Breast epithelium (tissue), 4 donors: ENCODE measurements at places on chromosomes 2 and 18.

DNA sequence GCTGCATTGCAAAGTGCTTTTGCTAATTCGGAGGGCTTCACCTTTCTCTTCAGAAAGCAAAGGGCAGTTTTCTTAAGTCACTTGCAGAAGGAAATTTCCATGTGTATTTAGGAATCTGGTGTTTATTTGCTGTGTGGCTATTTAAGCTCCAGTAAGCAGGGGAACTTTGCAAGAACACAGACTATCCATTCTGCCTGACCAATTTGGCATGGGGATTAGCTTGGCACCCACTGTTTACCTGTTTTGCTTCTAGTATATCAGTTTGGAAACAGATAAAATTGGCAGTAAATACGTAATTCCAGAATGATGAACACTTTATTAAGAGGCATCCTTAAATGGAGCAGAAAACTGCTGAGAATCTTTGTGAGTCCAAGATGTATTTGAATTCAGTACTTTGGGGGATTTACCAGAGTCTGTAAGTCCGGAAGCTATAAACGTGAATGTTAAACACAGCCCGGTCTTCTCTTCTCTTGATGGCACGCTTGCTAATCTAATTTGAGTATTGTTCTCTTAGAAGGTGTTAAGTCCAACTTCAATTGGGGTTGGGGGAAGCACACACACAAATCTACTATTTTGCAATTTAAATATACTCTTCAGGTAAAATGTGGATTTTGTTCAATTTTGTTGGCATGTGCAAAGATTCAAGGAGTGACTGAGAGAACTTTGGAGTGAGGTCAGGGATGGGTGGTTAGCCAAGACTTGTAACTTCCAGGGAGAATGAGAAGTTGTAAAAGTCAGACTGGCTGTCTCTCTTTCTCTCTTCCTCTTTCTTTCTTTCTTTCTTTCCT, 650 bp downstream of the ACKR3 start:
- no peak for DNase-seq

DNA sequence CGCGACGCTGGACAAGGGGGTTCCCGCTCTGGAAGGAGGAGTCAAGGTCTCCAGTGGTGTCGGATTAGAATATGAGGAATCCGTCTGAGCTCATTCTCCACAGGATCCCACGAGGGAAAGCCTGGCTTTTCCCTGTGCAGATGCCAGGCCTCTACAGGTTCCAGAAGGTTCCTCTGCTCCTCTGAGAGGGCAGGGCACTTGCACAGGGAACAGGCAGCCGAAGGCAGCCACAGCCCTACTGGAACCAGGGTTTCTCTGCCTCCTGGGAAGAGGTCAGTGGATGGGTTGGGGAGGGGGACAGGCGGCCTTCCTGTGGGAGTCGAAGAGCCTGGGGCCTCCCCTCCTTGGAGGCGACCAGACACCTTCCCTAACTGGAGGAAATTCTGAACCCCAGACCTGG, 1.7 kb upstream of the AQP12A start:
- DNase-seq: no peak

GRCh38 chr2:122565364-122565763, 809.9 kb downstream of the TSN start:
- DNase-seq: no peak

GRCh38 chr2:241482126-241482955, 26.0 kb downstream of the STK25 start:
- no peak for DNase-seq

GRCh38 chr2:47038656-47039488, 116.2 kb downstream of the STPG4 start:
- no peak for DNase-seq

- no peak for DNase-seq
Measured at GRCh38 chr18:47586418-47587070, 335.1 kb upstream of the SKOR2 start.

DNA sequence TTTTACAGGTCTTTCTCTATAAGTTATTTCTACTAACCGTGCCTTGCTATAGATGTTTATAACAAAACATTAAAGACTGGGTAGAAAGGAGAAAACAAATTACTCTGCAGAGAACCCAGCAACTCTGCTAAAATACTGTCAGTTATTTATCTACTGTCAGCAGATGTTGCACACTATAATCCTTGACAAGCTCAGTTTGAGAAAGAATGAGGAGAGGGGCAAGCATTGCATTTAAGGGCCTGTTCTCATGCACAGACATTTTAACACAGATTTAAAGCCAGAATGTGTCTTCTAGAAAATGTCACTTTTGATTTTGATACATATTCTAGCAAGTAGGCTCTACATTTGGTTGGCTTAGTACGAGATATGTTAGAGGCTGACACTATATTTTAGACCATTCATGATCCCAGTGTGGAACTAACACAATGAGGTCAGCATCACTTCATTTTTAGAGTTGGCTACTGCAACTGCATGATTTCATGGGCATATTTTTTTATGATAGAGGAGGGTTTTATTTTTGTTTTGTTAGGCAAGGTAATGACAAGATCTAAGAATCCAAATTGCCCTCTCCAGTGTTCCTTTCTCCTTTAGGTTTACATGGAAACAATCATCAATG, 516.4 kb downstream of the ZEB2 start:
- no peak for DNase-seq

GRCh38 chr2:172248381-172248780, 145.7 kb upstream of the DLX2 start:
- no peak for DNase-seq
